ENCODE measurements at places on chromosomes 11 and 22.

DNA sequence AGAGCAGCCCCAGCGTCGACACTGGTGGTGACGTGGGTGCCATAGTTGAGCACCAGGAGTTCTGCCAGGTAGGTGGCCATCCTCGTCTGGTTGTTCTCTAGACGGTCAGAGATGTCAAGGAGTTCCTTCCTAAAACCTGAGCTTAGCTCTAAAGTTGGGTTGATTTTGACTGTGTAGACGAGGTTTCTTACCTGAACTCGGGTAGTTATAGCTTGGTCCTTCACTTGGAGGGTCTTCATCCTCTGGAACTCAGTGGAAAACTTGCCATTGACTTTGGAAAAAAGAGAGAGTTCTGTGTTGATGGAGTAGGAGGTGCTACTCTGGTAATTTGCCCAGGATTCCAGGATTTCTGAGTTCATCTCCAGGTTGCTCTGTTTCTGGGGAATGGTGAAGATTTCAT, 505 bp downstream of the MPEG1 start:
- no peak for DNase-seq

DNA sequence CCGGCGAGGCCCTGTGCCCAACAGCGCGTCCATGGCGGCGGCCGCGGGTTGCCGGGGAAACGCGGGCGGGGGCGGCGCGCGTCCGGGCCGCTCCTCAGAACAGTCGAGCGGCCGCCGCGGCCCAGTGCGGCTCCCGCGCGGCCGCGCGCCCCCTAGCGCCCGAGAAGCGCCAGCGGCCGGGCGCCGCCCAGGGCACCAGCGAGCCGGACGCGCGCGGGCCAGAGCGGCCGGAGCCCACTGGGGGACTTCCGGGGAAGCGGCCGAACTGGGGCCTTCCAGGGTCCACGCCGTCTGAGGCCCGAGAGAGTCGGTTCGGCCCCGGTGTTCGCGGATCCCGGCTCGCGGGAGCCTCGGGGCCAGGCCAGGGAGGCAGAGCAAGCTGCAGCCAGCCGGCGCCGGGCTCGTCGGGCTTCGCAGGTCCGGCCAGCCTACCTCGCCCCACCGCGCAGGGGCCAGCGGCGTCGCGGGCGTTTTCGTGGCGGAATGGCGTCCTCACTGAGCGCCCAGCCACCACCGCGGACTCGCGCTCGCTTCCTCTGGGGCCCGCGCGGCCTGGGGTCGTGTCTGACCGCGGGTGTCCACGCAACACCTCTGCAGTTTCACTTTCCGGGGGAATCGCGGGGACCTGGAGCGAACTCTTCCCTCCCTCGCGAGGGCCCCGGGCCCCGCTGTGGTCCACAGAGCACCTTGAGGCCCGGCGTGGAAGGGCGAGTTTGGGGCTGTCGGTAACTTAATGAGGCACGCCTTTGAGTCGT, at the start of gene DENND6B:
DENND6B (minus strand) TSS at position 57 of the 755 bp plus-strand sequence; CDS start at position 33, 24 bp downstream.
- DNase-seq = peak; percentile 87

DNA sequence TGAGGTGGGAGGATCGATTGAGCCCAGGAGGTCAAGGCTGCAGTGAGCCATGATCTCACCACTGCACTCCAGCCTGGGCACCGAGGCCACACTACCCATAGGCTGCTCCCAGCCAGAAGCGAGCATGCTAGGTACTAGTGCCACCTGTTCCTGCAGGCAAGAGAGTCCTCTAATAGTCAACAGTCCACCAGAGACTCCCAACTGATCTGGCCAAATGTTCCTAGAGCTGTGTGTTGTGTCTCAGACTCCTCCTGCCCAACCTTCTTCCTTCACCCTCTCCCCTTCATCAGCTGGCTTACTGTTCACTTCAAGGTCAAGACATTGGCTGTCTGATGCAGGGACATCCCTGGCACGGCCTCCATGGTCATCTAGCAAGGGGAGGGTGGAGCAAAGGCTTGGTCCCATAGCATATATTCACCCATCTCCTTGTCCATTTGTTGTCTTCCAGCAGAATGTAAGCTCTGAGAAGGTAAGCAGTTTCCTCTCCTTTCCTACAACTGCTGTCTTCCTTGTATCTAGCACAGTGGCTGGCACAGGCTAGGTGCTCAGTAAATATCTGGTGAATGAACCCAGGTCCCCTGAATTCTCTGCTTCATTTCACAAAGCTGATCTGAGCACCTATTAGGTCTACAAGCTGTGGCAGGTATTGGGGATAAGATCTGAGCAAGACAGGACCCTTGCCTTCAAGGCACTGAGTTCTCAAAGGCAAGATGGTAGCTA, 126.2 kb upstream of the SERPIND1 start:
- DNase-seq = no peak

DNA sequence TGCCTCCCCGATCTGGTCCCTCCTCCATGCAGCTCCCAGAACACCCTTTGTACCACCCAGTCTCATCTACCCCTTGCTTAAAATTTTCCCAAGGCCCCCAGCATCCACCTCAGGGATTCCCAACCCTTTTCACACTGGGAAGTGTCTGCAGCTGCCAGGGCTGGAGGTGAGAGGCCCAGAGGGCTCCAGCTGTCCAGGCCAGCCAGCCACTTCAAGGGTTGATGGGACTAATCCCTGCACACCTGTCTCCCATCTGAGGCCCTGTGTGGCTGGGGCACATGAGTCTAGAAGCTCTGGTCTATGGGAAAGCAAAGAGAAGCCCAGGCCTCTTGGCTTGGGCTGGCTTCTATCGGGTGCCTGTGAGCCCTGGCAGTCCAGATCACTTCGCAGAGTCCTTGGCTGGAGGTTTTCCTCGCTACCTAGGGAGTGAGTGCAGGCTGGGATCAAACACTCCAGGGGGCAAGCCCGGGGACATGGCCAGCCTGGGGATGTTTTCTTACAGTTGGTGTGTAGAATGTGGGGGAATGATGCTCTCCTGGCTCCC, 41.1 kb upstream of the TPBGL start:
- no peak for DNase-seq

- no peak for DNase-seq
Observed at GRCh38 chr11:13262096-13262495, 15.5 kb upstream of the BMAL1 start.

- DNase-seq = no peak
Observed at GRCh38 chr11:102800767-102801166, 2.8 kb upstream of the MMP1 start.

- no peak for DNase-seq
Observed at GRCh38 chr11:90908074-90908473, 685.2 kb upstream of the CHORDC1 start.

- DNase-seq = no peak
Observed at GRCh38 chr11:81658722-81659121, 1074.9 kb downstream of the FAM181B start.

DNA sequence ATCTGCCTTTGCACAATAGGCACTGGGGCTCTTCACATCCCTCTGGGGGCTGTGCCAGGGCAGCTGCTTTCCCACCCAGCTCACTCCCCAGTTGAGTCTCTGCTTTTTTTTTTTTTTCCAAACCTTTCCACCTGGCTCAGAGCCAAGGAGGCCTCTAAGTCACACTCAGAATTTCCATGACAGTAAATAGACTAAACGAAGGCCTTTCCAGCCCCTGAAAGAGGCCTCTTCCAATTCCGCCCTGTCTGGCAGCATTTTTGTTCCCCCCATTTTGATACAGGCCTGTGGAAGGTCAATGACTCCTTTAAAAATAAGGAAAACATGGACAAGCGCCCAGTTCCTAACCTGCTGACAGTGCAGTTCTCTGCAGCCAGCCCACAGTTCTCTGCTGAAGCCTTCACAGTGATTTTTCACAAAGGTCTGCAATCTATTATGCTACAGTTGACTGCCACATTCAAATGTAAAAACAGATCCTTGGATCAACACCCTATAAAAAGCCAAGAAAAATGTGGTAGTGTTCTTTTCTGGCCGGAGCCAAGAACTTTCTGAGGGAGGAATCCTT, 107.5 kb upstream of the SESN3 start:
- peak; percentile 50 for DNase-seq

DNA sequence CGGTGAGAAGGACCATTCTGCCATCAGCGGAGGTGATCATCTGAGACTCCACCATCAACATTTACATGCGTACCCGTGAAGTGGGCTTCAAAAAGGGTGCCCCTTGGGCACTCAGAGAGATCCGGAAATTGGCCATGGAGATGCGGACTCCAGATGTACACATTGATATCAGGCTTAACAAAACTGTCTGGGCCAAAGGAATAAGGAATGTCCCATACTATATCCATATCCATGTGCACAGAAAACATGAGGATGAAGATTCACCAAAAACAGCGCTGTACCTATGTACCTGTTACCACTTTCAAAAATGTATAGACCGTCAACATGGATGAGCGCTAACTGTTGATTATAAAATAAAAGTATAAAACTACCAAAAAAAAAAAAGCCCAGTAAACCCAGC, 10.8 kb downstream of the HSPA8 start:
- DNase-seq = no peak

- DNase-seq = no peak
Observed at GRCh38 chr11:2713661-2714462, 14.1 kb upstream of the KCNQ1OT1 start.

DNA sequence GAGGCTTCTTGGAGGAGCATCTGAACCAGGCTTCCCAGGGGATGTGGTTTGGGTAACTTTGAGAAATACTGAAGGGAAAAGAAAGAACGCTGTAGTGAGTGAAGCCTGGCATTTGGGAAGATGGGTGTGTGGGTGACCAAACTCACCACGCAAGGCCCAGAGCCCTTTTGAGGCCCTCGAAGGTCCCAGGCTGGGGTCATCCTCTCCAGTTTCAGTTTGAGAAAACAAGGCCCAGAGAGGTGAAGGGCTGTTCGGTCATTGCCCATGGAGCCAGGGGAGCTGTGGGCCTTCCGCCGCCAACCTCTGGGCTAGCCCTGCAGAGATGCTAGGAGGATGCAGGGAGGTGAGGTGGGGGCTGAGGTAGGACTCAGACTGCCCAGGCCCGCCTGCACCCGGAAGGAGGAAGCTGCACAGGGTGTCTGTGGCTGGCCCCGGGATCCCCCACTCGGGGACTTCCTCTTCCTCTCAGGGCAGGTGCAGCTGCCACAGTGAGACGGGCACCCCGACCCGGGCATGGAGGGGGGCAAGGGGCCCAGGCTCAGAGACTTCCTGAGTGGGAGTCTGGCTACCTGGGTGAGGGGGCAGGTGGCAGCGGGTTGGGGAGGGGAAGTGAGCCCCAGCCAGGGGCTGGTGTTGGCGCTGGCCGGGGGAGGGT, at the start of gene CCDC88B:
CCDC88B (plus strand) TSS at position 451 of the 655 bp plus-strand sequence; CDS start at position 514, 63 bp downstream.
- no peak for DNase-seq

DNA sequence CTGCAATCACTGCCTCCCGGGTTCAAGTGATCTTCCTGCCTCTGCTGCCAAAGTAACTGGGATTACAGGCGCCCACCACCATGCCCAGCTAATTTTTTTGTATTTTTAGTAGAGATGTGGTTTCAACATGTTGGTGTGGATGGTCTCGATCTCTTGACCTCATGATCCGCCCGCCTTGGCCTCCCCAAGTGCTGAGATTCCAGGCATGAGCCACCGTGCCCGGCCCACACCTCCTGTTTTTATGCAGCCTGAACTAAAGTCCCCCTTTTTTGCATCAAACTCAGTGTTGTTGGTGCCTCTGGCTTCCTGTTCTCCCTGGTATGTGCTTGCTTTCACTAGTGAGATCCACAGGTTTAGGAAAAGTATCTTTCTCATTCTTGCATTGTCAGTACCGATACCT, 4.2 kb downstream of the TBC1D22A start:
- DNase-seq = no peak

- no peak for DNase-seq
Observed at GRCh38 chr11:59891781-59892181, 13.2 kb downstream of the OOSP3 start.

GRCh38 chr11:12893787-12894672, 115.1 kb upstream of the RASSF10 start:
- peak; percentile 51 for DNase-seq

GRCh38 chr11:96051820-96052219, 127.9 kb upstream of the MTMR2 start:
- no peak for DNase-seq

DNA sequence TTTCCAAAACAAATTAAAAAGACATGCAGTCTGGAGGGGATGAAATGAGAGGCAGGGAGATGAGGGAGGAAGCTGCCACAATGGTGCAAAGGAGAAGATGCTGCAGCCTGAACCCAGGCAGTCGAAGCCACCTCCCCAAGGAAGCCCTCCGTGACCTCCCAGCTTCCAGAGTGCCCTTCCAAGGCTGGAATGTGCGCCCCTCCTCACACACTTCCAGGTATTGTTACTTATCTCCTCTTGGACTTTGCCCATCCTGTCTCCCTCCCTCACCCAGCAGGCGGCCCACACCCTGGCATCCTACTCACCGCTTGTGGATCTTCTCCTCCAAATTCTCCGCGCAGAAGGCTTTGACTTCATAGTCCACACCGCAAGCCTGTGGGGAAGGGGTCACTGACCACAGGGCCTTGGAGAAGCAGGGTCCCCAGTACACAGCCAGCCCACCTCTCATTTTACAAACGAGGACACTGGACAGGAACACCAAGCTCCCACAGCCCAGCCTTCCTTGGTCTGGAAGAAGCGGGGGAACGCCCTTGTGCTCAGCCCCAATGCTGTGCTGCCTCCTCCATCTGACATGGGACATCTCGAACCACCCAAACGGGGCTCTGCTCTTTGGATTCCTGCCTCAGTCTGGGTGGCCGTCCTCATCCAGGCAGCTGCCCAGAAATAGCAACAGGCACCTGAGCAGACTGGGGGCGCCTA, 40.3 kb downstream of the TPBGL start:
- DNase-seq = no peak

DNA sequence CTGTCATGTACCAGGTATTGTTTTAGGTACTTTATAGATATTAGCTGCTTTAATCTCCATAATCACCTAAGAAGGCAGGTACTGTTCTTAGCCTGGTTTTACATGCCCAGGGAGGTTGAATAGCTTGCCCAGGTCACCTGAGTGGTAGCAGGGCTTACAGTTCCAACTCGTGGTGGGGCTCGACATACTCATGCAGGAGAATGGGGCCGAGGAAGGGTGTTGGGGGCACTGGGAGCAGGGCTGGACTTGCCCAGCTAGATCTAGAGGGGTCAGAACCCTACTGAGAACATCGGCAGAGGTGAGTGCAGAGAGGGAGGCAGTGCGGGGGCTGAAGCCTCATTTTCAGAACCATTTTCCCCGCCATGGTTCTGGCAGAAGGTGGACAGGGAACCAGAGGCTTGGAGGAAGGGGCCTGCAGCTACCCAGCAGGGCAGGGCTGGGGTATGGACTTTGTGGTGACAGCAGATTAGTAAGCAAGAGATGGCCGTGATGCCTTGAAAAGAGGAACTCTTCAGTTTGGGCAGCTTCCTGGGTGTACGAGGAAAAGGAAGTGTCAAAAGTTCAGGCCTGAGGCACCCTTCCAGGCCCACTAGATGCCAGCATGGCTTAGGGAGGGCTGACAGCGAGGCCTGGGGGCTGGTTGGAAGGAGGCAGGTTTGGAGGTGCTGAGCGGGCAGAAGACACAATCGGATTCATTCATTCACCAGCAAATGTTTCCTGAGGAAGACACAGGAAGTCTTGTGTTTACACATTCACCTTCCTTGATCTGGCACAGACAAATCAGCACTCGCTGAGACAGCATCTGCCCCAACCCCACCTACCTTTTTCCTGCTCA, 54.7 kb upstream of the LYVE1 start:
- DNase-seq = peak; percentile 40

All from putamen (tissue), 1 donor.